ENCODE measurements at places on chromosomes 13 and 19.

- DNase-seq: no peak
These were observed 20.0 kb downstream of the ACP7 start for GRCh38 chr19:39104186-39104596.

- DNase-seq: no peak
These were observed 103.9 kb downstream of the FAM216B start for GRCh38 chr13:42885325-42885724.

DNA sequence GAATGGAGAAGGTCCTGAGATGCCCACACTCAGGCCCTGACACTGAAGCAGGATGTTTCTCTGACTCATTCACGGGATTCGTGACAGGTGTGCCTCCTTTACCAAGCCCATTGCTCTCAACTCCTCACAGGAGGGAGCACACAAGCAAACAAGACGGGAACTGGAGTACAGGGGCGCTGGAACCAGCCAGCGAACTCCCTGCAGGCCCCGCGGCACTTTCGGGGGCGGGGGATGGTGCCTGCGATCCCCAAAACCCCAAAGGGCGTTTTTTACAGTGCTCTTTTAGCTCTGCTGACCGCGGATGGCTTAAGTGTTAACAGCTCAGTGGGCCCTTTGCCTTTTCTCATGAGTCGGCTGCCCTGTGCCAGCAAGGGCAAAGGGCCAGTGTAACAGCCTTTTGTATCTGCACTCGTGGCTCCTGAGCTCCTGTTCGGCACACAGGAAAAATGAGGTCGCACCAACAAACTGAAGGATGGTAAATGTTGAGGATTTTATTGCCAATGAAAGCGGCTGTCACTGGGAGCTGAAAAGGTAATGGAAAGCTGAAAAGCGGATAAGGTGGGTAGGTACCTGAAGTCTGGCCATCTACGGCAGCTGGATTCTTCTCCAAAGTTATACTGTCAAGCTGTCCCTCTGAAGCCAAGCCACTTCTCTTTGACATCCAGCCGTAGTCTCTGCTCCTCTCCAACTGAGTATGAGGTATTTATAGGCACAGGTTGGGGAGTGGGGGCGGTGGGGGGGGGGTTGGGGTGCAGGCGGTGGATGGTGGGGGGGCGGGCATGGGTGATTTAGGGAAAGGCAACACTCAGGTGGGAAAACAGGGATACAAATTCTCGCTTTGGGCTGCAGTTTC, 65.0 kb upstream of the TRPC4 start:
- DNase-seq: no peak

GRCh38 chr13:56424246-56424645, 716.5 kb upstream of the PRR20A start:
- DNase-seq: no peak

- DNase-seq: peak; percentile 9
These were observed 347.2 kb downstream of the ZNF536 start for GRCh38 chr19:30719189-30719998.

- DNase-seq: no peak
These were observed 67.6 kb downstream of the UFM1 start for GRCh38 chr13:38417241-38417640.

GRCh38 chr19:48629297-48629598, 7.9 kb downstream of the DBP start:
- no peak for DNase-seq
